T-helper 2 cell (primary cell): ENCODE measurements at places on chromosomes 5 and 9.

DNA sequence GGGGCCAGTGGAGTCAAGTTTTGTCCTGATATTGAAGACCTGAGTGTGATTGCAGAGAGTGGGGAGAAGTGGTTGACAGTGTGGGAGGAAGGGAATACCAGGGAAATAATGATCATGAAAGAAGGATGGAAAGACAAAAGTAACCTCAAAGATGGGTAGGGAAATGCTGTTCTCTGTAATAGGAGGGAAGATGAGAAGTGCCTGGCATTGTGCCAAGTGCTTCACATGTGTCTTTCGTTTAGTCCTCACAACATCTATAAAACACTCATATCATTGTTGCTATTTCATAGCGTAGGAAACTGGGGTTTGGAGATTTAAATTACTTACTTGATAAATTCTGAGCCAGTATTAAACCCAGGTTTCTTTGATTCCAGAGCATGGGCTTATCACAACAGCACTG, 472.3 kb downstream of the LRRC70 start:
- DNase-seq = no peak

DNA sequence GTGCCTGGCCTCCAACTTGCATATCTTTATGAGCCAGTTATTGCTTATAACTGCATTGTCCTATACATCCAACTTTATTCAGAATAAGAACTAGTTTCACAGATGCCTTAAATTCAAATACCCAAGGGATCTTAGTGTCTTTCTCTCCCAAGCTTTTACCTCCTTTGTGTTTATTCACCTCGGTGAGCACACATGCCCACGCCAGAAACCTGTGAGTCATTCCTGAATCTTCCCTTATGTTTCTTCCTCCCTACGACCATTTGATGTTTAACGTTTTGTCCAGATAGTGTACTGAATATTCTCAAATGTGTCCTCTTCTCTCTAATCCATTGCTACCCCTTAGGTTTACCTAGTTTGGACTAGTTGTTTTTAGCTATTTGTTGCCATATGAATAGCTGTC, 55.5 kb upstream of the MEGF10 start:
- no peak for DNase-seq

DNA sequence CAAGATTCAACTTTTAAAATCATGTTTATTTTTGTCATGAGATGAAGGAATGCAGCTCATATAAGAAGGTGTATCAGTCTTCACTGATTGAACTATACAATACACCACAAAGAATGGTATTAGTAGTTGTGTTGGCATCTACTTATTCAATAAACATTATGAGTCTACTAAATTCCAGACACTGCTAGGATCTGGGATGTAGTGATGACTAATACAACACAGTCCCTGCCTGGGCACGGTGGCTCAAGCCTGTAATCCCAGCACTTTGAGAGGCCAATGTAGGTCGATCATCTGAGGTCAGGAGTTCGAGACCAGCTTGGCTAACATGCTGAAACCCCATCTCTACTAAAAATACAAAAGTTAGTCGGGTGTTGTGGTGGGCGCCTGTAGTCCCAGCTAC, 171.4 kb upstream of the NFIB start:
- no peak for DNase-seq

DNA sequence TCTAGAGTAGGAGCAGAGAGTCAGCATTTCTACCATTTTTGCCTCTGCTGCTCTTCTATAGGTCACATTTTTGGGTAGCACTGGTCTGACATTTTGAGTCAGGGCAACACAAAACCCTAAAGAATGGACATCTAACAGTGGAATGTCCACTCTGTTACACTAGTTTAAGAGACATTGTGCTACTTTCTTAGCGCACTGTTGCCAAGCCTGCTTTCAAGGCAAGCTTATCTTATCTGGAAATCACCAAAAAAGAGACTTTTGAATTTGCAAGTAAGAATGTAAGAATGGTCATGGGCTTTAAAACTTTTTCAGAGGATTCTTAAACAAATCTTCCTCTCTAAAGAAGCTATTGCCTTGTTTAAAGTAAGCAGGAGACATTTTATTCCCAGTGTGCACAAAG, 73.0 kb upstream of the STARD4 start:
- no peak for DNase-seq

DNA sequence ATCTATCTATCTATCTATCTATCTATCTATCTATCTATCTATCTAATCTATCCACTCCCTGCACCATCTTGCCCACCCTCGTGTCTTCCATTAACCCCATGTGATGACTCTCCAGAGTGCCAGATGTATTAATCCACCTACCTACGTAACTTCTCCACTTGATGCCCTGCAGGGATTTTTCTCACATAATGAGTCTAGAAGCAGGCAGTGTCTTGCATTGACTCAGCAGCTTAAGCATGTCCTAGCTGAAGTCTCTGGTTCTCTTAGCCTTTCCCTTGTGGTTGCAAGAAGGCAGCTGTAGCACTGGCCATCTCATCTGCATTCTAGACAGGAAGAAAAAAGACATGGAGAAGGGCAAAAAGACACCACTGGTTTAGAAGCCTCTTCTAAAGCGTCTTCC, 96.7 kb upstream of the ALDH1B1 start:
- no peak for DNase-seq

DNA sequence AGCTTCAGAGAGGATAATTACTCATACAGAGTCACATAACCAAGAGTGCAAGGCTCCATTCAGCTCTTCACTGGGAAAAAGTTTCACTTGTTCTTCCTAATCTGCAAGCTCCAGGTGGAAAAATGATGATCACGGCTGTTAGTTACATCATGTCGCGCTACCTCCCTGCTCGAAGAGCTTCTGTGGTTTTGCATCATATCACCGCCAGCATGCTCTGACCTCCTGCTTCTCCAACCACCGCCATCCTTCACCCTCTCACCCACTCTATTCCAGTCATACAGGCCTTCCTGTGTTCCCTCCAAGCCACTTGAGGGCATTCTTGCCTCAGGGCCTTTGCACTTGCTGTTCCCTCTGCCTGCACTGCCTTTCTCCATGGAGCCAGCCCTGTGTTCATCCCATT, 47.1 kb downstream of the COL27A1 start:
- DNase-seq = no peak

DNA sequence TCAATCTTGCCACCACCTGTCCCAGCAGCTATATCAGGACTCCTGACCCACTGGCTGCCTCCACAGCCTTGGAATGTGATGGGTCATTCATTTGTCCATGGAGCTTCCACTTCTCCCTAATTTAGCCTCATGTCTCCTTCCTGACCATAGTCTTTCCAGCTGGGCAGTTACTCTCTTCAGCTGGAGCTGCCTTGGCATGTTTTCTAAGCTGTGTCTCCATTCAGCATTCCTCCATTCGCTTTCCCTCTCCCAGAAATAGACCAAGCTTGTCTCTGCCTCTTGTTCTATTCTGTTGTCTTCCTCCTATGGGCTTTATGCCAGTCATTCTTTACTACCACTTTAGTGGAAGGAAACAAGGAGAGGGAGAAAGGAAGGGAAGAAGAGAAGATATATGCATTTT, 5.3 kb upstream of the CTXN3 start:
- no peak for DNase-seq

DNA sequence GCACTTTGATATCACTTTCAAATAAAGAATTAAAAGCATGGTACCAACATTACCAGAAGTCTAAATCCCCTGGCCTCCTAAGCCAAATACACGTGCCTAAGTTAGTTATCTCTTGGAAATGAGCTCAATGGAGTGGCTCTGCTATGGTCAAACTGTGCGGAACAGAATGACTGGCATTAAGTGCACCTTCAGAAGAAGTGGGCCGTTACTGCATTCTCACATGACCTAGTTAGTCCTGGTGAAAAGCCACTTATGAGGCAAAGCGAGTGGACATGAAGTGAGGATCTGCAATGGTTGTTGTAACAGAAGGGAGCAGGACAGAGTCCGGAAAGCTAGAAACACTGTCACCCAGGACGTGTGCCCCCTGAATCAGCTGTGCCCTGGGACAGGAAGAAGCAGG, 633.1 kb downstream of the IRX1 start:
- DNase-seq = no peak

DNA sequence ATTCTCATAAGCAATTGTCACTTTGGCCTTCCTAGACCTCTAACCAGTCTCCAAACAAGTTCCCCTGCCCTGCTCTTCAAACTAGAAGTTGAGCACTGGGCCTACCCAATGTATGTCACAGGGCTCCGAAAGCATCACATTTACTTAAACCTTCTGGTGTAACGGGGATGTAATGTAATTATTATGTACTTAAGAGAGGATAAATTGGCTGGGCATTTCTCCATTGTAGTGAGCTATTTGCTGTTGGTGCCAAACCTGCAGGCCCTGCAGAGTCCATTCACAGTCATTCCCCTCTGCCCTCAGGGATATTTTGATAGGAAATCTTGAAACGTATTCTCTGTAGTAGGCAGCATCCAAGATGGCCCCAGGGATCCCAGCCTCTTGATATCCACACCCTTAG, 64.2 kb upstream of the GNE start:
- no peak for DNase-seq

DNA sequence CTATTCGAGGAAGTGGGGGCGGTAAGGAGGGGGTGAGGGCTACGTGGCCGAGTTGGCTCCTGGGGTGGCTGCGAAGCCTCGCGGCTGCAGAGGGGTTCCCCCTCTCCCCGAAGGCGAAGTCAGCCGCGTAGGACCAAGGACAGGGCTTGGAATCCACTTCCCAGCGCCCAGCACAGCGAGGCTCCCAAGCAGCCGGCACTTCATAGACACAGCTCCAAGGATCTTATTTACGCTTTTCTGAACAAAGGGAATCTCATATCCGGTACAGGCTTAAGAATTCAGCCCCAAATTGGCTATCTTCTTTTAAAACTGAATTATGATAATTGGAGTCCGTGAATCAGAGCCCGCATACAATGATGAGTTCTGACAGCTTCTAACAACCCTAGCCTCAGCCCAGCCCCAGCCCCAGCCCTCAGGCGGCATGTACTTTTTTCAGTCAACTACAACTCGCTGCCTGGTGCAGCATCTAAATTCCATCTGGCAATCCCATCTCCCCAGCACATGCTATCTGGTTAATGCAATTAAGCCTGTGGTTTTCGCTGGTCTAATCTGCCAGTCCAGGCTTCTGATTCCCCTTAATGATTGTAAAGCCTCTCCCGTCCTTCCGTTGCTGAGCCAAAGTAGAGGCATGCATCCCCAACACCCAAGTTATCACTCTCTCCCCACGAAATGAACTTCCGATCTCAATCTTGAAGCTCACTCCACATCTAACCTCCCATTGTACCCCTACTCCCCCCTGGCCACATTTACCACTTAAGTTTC, 1.0 kb downstream of the ELAVL2 start:
- DNase-seq = no peak

DNA sequence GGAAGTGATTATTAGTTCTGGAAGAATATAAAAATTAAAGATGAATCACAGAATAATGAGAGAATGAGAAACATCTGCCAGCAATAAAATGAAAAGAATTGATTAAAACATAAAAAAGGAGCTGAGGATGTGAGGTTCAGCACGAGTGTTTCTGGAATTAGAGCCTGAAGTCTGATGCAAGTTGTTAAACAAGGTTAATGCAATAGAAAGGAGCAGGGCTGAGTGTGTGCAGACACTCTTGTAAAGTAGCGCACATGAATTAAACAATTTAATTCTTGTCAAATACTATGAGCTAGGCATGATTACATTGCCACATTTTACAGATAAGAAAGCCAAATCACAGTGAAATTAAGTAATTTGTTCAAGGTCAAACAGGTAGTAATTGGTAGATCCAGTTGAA, 384.2 kb downstream of the TAF11L14 start:
- DNase-seq = no peak

DNA sequence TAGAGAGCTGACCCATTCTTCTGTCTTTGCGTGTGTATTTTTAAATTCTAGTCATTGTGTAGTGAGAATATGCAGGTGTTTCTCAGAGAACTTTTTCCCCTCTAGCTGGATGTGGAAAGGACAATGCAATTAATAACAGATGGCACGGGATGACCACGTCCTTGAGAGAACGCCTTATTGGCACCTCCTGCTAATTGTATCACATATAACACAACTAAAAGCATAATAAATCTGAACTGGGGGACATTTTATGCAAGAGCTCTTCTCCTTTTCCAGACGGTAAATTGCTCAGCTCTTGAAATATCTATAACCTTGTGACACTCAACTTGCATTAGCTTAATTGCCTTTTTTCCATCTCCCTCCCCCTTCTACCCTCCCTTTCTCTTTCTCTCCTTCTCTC, 62.9 kb upstream of the IZUMO3 start:
- DNase-seq = no peak

- DNase-seq = no peak
Observed at GRCh38 chr5:27026801-27027200, 11.6 kb downstream of the CDH9 start.

DNA sequence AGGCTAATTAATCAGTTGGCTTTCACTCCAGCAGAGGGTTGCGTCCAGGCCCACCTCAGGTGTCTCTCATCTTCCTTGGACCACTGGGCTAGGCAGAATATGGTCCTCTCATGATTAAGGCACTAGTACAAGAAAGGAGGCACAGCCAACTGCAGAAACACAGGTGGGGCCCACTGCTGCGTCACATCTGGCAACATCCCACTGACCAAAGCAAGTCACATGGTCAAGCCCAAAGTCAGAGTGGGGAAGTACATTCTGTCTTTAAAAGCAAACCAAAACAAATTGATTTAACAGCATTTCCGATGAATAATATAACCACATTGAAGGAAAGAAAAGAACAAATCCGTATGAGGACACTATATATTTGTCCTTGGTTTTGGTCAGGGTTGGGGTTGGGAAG, 28.0 kb upstream of the UBTD2 start:
- no peak for DNase-seq

DNA sequence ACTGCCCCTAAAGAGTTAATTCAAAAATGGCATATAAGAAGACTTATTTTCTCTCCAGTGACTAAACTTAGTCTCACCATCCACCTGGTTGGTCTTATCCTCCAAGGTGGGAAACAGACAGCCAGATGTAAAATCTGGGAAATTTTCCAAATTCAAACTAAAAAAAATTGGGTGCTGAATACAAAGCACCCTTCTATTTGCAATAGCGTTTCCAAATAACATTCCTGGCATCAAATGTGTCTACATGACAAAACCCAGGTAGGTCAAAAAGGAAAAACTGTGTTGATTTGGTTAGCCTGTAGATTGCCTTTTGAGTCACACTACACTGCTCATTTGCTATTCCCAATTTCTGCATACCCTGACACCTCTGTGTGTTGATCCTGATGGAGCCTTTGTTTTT, 252.2 kb downstream of the NR2F1-AS1 start:
- DNase-seq = no peak

- DNase-seq = no peak
Observed at GRCh38 chr5:43367453-43367852, 44.7 kb downstream of the CCL28 start.

GRCh38 chr5:149072791-149073190, 9.9 kb upstream of the SH3TC2 start:
- no peak for DNase-seq

DNA sequence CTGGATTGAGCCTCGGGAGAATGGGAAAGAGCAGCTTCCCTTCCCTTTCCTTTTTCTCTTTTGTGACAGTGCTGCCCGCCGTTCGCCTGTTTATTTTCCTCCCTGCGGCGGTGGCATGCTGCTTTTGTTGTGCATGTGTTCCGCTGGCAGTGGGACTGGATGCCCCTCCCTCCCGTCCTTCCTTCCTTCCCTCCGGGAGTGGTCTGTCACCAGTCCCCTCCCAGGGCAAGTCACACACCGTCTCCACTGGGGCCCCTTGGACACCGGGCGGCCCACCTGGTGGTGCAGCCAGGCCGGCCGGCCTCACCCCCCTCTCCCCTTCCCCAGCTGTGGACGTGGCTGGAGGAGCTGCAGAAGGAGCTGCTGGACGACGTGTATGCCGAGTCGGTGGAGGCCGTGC, 214.7 kb downstream of the TRIO start:
- DNase-seq = no peak
